ENCODE measurements at places on chromosomes 7 and 10.

- DNase-seq = no peak
Measured at GRCh38 chr7:94195813-94196212, 191.7 kb upstream of the BET1 start.

- DNase-seq = no peak
Measured at GRCh38 chr10:91328320-91328984, 81.7 kb upstream of the HECTD2 start.

GRCh38 chr7:132548489-132549078, 27.7 kb downstream of the PLXNA4 start:
- no peak for DNase-seq

- DNase-seq = no peak
Measured at GRCh38 chr7:84002348-84002747, 192.2 kb downstream of the SEMA3A start.

DNA sequence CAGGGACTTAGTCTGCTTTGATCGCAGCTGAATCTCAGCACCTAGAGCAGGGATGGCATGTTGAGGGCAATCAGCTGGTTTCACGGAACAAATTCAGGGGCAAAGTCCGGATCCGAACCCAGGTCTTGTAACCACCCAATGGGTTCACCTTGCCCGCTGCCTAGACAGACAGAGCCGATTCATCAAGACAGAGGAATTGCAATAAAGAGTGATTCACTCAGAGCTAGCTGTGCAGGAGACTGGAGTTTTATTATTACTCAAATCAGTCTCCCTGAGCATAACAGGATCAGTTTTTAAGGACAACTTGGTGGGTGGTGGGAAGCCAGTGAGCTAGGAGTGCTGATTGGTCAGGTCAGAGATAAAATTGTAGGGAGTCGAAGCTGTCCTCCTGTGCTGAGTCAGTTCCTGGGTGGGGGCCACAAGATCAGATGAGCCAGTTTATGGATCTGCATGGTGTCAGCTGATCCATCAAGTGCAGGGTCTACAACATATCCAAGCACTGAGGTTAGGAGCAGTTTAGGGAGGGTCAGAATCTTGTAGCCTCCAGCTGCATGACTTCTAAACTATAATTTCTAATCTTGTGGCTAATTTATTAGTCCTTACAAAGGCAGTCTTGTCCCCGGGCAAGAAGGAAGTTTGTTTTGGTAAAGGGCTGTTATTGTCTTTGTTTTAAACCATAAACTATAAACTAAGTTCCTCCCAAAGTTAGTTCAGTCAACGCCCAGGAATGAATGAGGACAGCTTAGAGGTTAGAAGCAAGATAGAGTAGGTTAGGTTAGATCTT, 43.5 kb upstream of the CHST3 start:
- DNase-seq = no peak

- DNase-seq = no peak
Measured at GRCh38 chr7:122724366-122724765, 21.6 kb upstream of the RNF148 start.

DNA sequence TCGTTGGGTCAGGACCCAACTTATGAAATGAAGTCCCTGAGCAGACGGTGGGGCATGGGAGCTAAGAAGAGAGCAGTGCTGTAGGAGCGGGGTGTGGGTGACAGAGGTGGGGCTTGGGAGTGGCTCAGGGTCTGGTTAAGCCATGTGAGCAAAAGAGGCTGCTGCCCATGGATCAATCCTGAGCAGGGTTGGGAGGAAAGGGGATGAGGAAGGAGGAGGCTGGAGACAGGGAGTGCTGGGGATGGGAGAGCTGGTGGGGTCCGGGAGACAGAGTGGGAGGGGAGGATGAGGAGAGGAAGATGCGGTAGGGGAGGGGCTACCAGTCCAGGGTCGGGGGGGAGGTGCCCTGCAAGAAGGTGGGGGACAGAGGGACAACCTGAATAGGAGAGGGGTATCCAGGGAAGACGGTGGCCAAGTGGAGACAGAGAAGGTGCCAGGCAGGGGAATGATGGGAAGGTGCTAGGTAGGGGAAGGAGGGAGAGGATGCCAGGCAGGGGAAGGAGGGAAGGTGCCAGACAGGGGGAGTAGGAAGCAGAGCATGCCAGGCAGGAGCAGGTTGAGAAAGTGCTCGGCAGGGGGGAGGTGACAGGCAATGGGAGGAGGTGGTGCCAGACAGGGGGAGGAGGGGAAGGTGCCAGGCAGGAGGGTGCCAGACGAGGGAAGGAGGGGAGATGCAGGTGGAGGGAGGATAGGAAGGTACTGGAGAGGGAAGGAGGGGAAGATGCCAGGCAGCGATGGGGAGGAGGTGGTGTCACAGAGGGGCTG, 27.5 kb upstream of the SMARCD3 start:
- DNase-seq = no peak

DNA sequence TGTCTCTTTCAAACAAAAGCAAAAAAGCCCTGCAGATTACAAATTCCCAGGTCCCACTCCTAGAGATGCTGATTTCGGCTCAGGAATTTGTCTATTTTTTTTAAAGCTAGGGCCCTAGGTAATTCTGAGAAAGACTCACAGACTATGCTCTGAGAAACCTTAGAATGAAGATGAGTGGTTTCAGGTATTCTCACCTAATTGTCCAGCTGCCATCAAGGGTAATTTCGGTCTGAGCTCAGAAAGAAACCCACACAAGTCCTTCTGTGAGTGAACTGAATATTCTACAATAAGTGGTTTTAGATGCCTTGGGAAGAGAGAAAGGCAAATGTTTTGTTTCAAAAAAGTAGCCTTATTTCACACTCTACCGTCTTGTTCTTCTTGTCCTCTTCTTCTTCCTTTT, 45.7 kb downstream of the DCLRE1A start:
- DNase-seq = no peak

DNA sequence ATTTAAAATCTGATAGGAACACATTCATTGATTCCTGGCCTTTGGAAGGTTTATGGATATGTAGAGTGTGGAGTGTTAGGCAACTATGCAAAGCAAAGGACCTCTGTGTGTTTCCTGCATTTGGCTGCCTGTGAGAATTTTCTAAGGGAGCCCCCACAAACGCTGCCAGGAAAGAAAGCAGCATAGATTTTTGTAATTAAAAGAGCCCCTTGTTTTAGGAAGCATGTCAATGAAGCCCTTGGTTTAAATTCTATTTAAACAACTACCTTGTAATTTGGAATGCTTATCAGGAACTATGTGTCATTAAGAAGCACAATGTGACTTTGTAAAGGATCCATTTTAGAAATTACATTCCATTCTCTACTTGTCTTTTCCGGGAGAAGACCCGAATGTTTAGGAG, 742.5 kb downstream of the NXPH1 start:
- DNase-seq = no peak

GRCh38 chr7:5708271-5708670, 73.2 kb downstream of the RNF216 start:
- no peak for DNase-seq

DNA sequence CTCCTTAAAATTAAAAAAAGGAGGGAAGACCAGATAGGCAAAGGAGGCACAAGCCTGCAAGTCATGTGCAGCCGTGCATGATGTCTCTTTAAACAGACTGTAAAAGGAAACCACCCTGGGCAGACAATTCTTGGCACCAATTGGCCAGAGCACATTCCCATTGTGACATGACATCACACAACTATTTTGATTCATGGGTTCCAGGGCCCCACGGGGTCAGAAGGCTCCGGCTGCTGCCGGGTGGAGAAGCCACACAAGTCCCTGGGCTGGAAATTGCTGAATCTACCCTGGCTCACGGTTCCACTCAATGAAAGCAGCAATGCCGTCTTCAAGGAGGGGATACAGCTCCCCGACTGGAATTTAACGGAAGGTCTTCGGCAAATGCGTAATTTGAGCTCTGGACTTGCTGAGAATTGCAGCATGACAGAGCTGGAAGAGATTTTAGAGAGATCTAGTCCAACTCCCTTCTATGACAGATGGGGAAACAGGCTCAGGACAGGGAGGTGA, 140.5 kb downstream of the PRKAG2 start:
- DNase-seq = no peak

- DNase-seq = no peak
Measured at GRCh38 chr7:22025983-22026382, 80.3 kb upstream of the CDCA7L start.

DNA sequence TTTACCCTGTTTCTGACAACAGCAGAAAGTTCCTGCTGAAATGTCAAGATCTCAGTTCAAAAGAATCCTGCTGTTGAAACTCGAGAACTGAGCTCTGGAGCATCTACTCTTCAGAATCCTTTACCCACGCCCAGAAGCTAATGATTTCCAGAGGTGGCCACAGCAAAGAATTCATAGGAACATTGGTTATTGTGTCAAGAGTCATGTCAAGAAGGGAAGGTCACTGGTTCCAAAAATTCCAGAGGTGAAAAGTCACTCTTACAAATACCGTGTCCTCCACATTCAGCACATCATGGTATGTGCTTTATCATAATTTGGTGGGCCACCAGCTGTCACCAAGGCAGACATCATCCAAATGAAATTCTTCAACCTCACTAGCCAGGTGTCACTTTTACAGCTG, 394.4 kb upstream of the NPVF start:
- DNase-seq = no peak

- no peak for DNase-seq
Measured at GRCh38 chr10:99450156-99450555, 19.7 kb upstream of the GOT1 start.

All from amygdala (tissue), 56 donors.